GM12891 (cell line): ENCODE measurements at places on chromosomes 12 and 14.
A peak's percentile ranks its signal among the peaks of the same experiment; 100 is the strongest.

DNA sequence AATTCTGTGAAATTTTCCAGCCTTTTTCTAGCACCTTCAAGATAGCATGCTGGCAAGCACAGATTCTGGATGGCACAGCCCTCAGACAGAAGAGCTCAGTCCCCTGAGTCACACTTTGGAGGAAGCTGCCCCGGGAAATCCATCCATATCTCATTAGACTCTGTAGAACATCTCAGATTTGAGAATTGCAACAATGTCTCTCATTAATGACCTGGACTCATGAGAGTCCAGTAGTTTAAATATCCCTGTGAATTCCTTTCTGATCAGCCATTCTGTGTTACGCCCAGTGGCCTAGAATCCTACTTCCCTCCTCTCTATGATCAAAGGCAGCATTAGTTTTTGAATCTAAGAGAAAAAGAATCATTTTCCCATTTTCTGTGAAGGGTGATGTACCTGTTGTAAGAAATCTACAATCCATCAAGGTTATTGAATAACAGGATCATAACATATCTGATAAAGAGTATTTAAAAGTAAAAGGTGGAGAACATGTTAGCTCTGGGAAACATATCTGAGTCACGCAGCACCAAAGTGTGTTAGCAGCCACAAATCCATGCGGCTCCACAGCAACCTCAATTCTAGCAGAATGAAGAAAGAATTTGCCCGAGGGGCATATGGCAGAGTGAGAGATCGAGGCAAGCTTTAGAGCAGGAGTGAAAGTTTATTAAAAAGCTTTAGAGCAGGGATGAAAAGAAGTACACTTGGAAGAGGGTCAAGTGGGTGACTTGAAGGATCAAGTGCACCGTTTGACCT lies 855.6 kb upstream of the TMEM132C start:
- no peak for DNase-seq

GRCh38 chr12:2225696-2226095 lies 172.9 kb downstream of the CACNA1C start:
- no peak for DNase-seq

DNA sequence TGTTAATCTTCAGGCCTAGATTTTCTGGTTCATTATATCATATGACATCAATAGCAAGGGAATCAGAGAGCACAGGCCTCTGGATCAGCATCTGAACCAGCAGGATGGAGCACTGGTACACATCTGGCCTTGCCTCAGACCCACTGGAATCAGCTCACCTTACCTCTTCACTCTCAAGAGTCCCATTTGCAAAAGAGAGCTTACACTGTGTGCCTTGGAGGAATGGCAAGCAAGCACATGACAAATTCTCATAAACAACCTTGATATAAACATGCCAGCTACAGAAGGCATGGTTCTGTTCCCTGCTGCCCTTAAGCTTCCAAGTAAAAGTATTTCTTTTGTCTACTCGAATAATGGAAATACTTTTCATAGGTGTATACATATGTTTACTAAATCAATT lies 128.6 kb upstream of the CPM start:
- DNase-seq = no peak

DNA sequence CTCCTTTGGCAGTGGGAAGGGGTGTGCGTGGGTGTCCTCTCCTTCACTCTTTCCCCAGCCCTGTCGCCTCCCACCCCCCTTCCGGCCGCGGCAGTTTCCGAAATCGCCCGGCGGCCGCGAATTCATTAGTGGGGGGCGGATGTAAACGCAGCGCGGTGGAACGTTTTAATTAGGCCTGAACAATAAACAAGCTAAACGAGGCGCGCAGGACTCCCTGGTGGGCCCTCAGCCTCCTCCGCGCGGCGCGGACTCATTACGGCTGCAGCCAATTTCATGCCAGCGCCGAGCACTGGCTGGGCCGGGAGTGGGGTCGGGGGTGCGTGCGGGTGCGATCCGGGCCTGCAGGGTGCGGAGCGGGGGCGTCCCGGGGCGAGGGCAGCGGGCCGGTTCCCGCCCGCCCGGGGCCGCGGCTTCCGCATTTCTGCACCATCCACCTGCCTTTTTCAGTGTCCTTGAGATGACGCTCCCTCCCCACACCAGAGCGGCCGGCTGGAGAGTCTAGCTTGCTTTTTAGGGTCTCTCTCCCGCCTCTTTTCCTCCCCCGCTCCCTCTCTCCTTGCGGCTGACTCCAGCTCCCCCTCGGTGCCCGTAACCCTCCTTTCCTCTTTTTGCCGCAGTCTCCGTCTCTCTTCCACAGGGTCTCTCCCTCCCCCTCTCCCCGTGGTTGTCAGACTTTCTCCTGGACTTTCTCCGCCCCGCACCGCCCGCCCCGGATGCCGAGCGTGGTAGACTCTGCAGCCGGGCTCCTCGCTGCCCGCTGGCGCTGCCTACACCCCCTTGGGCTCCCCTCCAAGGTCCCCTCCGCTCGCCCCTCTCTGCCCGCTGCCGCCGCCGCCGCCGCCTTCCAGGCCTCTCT lies at the start of gene CISTR:
TSS of gene CISTR (minus strand) at position 644 of the 856 bp plus-strand sequence.
- peak; percentile 51 for DNase-seq

DNA sequence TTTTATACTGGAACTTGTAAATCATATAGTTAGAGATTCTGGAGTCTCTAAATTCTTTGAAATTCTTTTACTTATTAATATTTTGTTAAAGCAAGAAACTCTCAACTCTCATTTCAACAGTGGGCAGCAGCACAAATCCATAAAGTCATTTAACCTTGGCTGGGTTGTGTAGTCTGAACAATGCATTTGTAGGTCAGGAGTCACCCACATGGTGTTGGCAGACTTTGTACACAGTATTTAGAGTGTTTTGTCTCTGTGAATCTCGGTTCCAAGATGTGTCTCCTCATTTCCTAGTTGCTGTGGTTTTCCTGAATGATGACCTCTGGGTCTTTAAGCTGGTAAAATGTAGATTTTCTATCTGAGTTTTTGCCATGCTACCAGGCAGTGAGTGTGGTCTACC lies 20.8 kb upstream of the STRAP start:
- DNase-seq = no peak

- DNase-seq = no peak
Observed at GRCh38 chr14:65373016-65373670, 39.4 kb upstream of the FUT8 start.

DNA sequence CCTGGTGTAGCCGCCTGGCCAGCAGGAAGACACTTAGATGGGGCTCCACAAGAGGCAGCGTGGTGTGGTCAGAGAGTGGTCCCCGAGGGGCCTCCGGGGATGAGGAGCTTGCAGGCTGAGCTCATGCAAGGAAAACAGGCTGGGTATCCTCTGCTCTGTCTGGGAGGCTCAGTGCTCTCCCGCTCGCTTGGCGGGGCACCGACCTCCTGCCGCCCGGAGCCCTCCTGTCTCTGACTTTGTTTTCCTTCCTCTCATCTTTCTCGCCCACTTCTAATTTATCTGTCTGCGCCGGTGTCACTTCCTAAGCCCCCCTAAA lies 31.3 kb upstream of the DLK1 start:
- no peak for DNase-seq

DNA sequence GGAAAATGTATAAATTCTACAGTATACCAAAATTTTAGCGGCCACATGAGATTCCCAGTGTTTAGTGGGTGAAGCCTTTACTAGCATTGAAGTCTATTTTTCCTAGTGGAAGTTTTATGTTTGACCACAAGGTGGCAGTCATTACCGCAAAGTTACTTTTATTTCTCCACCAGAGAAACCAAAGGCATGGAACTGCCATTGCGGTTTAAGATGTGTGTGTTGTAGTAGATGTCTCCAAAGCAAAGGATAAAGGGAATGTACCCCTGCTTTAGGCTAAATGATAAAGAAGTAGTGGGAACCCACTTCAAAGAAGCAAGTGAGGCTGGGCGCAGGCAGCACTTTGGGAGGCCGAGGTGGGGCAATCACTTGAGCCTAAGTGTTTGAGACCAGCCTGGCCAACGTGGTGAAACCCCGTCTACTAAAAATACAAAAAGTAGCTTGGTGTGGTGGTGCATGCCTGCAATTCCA lies 140.5 kb downstream of the PRKCH start:
- DNase-seq = no peak

DNA sequence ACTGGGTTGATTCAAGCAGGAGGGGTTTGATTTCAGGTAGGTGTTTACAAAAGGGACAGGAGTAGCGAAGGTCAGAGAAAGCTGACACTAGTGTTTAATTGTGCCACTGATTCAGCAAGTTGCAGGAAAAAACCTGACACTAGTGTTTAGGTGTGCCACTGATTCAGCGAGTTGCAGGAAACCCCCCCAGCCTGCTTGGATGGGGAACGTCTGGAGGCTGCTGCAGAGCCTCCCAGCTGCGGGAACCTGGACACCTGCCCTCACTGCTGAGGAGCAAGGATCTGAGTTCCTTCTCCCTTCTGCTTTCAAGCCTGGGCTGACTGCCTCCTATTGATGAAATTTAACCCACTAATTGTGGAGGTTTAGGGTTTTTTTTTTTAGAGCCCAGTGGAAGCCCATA lies 84.2 kb downstream of the AVPR1A start:
- DNase-seq = no peak

GRCh38 chr14:98223106-98223505 lies 1048.9 kb downstream of the BCL11B start:
- no peak for DNase-seq

GRCh38 chr14:99041820-99042174 lies 230.2 kb downstream of the BCL11B start:
- DNase-seq = no peak

DNA sequence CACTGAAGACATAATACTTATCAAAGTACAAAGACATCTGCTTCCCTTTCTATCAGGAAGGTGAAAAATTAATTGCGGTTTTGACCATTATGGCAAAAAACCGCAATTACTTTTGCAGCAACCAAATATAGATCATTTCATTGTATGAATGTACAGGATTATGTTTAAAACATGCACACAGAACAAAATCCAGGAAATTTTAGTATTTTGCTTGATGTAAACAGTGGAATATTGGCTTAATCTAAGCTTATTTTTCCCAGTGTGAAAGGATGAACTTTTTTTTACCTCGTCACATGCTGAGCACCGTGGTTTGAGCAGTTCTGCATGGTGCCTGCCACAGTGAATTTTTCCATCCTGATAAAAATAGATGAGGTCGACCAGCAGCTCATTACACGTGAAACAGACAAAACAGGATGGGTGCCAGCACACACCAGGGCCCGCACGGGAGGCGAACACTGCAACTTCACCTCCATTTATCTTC lies 121.2 kb downstream of the PRICKLE1 start:
- no peak for DNase-seq

DNA sequence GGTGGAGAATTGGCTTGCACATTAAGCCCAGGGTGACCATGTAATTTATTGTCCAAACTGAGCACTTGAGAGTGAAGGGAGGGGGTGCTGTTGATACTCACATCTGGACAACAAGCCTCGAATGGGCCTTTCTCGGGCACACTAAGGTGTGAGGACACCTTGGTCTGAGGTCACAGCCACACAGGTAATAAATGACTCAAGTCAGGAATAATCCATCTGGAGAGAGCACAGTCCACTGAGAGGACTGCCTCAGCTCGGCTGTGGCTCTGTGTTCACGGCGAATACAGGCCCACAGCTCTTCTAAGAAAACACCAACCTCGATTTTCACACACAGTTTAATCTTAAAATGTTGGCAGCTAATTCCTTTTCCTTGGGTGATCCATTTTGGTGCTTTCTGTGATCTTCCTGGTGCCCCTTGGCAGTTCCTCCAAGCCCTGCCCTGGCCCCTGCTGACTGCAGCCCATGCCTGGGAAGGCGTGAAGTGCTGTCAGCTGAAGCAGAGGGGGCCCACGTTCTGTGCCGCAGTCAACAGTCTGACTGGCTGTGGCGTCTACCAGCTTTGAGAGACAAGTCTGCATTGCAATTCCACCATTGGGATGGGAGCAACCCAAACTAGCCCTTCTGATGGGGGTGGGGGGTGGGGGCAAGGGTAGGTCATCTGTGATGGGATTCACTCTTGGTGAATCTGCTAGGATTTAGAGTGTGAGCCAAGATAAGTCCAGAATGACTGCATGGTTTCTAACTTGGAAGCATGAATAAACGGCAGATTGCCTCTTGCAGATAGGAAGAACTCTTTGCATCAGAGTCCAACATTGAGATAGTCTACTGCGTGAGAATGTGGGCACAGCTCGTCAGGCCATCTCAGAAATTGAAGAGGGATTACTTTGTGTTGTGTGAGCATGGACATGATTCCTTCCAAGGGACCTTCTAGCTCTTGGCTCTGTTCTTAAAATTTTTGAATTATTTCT lies 42.8 kb downstream of the ZNF664 start:
- DNase-seq = no peak

- no peak for DNase-seq
Observed at GRCh38 chr14:23481362-23481970, 12.0 kb downstream of the NGDN start.

DNA sequence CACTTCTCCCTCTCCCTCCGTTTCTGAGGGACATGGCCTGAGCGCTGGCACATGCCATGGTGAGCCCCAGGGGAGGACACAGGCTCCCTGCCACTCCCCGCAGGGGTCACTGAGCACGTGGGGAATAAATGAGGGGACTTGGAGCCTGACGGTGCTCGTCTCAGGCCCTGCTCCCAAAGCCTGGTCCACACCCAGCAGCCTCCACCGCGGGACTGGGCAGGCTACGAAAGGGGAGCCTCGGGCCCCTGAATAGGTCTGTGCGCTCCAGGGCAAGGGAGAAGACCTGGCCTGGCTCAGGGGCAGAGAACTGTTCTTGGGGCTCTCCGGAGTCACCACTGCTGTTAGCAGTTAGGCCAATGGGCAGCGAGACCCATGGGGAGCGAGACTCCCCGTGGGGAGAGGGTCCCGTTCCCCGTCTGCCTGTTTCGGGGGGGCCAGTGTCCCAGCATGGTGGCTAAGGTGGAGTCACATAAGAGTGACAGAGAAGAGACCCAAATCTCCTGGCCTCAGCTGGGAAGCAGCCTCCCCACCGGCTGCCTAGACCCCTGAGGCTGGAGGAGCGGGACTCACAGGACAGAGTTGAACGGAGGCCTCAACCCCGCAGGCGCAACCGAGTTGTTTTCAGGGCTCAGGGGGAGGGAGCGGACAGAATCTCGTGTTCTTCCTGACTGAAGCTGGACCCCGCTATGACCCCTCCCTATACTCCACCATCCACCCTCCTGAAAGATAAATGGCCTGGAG lies 329.8 kb upstream of the SFSWAP start:
- no peak for DNase-seq

GRCh38 chr14:36661506-36662257 lies at the start of gene PAX9:
TSS of gene PAX9 (plus strand) at chr14:36661860. CDS start at chr14:36662090, 230 bp downstream.
- DNase-seq = no peak

DNA sequence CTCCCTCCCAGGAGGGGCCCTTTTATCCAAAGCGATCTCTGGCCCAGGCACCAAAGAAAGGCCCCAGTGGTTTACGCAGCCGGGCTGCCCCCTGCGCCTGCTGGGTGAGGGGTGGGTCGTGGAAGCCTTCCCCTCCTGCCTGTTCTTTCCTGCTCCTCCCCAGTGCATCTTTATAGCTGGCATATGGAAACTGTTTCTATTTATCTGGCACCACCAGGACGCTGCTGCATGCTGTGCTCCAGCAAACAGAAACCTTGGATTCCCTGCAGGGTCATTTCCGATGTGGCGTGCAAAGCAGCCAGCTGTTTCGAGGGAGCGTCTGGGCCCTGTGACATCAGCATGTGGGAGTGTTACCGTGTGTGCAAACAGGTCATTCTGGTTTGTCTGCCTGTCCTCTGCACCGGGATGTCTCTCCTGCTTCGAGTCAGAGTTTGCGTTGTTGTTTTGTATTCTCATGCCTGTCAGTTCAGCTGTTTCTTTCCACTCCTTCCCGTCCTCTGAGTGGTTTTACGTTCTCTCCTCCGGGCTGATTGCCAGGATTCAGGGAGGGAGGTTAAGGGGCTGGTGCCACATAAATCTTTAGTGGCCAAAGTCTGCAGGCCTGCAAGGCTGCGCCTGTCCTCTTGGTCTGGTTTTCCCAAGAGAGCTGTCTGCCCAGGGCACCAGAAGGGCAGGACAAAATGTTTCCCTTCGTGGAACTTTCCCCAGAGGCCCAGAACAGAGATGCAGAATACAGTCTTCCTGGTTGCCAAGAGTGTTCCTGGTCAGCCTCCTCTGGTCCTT lies 24.6 kb downstream of the TPCN1 start:
- no peak for DNase-seq

GRCh38 chr12:131530041-131530332 lies 180.9 kb upstream of the SFSWAP start:
- DNase-seq = no peak
